Spinal cord (tissue), 10 donors: ENCODE measurements at places on chromosomes 11 and 22.

- no peak for DNase-seq
Observed at GRCh38 chr22:24803064-24803542, 2.9 kb upstream of the SGSM1 start.

- DNase-seq: peak; percentile 93
Observed at GRCh38 chr11:133745791-133746190, 99.5 kb downstream of the SPATA19 start.

- DNase-seq: no peak
Observed at GRCh38 chr22:36279219-36279666, 26.3 kb downstream of the APOL1 start.

DNA sequence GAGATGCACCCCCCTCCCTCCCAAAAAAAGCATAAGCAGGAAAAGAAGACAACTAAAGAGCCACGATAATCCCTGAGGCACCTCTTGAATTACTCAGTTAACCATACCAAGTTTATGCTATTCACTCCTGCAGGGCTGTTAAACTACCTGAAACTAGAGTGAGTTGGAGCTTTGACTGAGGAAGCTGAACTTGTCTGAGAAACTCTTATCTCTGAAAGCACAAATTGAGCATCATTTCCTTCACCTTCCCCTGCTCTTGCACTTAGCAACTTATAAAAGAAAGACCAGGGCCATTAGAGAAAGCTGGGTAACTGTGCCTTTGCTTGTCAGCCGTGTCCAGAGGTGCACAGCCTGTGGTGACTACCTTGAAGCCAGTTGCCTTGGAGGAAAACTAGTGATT lies 745.6 kb downstream of the NELL1 start:
- DNase-seq: no peak

- DNase-seq: no peak
Observed at GRCh38 chr11:27487706-27488105, 15.1 kb upstream of the LGR4 start.

DNA sequence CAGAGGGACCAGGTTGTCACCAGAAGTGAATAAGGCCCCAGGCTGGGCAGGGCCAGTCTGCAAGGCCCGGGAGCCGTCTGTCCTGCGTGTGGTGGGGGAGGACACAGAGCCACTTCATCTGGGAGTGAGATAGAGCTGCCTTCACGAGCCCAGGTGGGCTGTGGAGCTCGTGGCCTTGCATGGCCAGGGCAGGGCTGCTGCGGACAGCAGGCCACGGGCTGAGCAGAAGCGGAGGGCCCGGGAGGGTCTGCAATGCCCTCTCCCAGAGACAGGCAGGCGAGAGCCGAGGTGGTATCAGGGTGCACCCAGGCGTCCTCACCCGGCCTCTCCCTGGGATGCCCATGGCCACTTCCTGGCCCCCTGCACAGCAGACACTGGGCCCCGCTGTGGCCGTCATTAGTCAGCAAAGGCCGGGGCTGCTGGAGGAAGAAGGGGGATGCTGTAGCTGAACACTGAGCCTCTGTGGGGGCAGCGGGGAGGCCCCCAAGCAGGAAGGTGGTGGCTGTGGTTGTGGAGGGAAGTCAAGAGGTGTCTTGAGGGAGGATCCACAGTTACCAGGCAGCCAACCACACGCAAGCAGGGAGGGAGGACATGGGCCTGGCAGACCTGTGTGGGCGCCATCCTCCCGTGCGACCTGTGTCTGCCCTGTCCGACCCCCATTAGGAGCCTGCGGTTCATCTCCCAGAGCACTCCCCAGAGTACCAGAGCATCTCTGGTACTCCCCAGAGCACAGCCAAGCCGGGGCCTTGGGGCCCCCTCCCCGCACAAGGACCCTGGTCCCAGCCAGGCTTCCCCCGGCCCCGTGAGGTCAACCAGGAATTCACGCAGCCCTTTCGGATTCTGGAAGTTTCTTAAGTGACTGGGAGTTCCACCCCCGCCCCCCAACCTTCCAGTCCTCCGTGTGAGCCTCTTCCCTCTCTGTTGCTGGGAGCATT lies 1109.5 kb downstream of the BRD1 start:
- DNase-seq: no peak

GRCh38 chr22:49951000-49951677 lies 9.4 kb upstream of the PIM3 start:
- DNase-seq: no peak

DNA sequence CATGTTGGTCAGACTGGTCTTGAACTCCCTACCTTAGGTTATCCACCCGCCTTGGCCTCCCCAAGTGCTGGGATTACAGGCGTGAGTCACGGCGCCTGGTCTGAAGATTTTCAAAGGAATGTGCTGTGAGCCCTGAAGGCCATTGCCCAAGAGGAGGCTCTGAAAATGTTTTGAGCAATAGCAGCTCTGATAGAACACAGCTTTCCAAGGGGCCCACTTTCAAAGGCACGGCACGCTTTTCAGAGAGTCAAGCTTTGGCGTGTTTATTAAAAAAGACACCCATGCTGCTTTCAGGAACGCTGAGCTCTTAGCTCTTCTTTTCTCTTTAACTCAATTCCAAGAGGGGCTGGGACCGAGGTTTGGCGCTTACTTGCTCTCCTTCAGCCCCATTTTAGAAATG lies 73.8 kb upstream of the CDON start:
- no peak for DNase-seq

GRCh38 chr11:79296141-79296540 lies 144.7 kb downstream of the TENM4 start:
- DNase-seq: no peak

DNA sequence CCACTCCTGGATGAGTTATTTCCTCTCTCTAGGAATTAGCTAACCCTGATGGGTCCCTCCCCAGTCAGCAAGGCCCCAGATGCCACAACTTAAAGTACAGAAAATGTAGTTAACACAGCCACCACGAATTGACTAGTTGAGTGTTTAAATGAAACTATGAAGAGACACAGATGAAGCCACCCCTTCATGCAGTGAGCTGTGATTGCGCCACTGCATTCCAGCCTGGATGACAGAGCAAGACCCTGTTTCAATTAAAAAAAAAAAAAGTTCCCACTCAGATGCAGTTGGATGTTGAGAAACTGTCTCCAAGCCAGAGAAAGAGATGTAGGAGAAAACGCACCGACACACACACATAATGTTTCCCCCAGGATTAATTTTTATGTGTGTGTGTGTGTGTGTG lies 53.3 kb downstream of the SCN3B start:
- DNase-seq: no peak

- peak; percentile 89 for DNase-seq
Observed at GRCh38 chr11:95296165-95296564, 65.2 kb upstream of the SESN3 start.

DNA sequence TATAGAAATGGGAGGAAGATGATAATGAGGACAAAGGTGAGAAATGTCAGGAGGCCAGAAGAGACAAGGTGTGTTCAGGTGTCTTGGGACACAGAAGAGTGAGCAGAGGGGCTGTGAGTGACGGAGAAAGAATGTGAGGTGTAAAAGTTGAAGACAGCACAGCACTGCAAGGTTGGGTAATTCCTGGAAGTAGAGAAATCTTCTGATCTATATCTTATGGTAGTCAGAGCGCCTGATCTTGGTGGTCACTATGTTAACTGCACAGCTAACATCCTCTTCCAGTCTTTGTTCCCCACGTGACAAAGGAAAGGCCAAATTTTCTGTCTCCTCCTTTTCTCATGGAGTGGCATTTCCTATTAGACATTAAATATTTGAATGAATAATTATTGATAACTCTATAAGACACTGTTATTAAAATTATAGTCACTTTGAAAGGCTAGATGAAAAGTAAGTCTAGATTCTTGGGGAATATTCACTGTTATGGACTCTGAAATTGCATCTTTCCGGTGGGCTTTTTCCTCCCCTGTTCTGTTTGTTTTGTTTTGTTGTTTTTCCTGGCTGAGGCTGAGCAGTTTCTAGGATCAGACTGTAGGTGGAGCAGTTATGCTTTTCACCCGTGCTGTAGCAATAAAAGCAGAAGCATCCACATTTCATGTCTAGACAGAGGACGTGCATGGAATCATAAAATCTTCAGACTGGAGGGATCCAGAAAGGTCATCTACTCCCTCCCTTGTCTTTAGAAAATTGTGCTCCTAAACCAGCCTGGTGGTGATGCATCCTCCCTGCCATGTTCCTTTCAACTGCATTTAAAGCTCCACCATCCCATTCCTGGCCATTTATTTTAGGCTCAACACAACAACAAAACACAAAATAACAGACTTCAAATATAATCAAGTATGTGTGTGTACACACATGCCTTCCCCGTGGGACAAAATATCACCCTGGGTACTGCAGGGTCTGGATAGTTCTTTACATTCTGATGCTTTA lies 26.6 kb downstream of the SC5D start:
- no peak for DNase-seq

- DNase-seq: no peak
Observed at GRCh38 chr22:19321757-19322156, 30.2 kb upstream of the CLTCL1 start.
